Stomach (tissue), 19 donors: ENCODE measurements at places on chromosomes 1 and 21.

DNA sequence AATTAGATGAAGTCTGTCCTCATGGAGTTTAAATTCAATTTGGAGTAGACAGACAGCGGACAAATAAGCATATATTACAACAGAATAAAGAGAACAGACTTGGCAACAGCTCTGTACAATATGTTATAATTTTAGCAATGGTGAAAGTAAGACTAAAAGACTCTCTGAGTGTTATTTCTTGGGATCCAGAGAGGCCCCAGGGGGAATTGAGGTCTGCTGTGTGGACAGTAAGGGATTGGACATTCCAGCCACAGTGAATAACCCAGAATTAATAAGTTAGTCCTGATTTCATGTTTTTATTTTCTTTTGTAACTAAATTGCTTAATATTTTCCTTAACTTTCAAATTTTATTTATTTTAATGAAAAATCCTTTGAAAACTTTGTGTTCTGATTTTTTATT, 101.7 kb downstream of the PATJ start:
- DNase-seq, result no peak

- no peak for DNase-seq
Measured at GRCh38 chr1:173330149-173330951, 123.2 kb upstream of the TNFSF4 start.

DNA sequence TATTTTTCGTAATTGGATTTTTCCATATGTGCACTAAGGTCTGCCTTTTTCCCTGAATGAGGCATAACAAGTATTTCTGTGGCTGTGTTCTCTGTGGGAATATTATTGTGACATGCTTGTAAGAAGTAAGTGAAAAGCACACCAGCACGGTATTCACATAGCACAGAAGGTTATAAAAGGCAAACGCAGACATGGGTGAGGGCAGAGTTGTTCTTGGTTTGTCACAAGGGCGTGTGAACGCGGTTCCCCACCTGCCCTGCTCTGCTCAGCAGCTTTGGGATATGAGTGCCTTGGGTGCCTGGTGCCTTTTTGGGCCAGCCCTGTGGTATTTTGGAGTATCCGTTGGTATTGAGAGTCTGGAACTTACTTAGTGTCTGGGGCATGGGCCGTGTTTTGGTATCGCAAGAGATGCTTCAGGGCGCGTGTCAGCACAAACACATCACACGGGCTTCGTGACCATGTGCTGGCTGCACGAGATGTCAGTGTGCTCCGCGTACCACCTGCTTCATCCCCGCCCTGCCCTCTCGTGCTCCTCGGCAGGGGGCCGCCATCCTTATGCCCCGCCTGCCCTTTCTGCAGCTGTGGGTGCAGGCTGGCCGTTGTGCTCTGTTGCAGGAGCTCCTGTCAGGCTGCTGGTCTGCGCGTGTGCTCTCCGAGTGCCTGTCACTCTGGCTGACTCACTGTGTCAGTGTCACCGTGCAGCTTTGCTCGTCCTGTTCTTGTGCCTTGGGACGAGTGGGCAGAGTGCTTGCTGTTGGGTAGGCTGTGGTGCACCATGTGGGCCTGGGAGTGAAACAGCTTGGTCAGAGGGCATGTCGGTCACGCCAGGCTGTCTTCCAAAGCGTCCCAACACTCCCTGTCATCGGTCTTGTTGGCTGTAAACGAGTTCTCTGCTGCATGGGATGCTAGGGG, 15.0 kb downstream of the SKI start:
- DNase-seq, result no peak

- no peak for DNase-seq
Measured at GRCh38 chr1:4916610-4917009, 262.2 kb downstream of the AJAP1 start.

DNA sequence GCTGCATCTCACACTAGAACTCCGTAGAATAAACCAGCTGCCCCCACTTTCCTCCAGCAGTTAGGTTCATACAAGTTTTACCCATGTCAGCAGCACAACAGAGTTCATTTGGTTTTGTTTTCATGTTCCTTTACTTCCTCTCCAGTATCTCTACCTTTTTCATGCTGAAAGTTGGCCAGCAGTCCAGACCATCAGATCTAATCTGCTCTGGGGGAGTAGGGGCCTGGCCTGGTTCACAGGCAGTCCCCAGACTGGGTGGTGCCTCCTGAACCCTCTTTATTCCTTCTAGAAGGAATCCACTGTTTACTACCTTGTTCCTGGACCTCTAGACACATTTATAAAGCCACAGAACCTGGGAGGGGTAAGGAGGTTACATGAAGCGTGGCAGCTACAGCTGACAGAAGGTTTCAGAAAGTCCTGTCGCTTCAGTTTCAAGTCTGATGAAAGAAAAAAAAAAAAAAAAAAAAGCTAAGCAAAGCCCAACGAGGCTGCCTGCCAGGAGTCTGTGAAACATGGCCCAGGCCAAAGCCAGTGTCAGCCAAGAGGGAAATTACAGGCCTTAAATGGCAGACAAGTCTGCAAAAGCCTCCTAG, 184.6 kb upstream of the JUN start:
- peak; percentile 87 for DNase-seq

DNA sequence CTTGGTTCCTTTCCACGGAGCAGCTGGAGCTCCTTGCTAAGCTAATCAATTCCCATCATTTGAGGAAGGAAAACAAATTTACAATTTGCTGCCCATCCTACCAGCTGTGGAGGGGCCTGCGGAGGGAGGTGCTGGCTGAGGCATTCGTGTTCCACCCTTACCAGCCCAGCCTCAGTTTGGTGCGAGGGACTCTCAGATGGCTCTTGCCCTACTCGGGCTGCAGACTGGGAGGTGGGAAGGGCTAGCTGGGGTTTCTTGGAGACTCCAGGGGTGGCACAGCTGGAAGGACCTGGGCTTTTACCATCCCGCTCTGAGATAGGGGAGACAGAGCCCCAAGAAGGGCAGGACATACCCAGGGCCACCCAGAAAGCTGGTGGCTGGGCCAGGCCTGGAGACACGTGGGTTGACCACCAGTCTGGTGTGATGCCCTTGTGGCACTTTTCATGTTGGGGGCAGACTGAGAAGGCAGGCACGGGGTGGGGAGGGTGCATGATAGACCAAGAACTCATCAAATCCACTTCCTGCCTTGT, 17.7 kb downstream of the DISP3 start:
- no peak for DNase-seq

GRCh38 chr1:225770561-225771248, 6.9 kb upstream of the SRP9 start:
- no peak for DNase-seq

- no peak for DNase-seq
Measured at GRCh38 chr1:181010789-181011188, 11.9 kb downstream of the STX6 start.

DNA sequence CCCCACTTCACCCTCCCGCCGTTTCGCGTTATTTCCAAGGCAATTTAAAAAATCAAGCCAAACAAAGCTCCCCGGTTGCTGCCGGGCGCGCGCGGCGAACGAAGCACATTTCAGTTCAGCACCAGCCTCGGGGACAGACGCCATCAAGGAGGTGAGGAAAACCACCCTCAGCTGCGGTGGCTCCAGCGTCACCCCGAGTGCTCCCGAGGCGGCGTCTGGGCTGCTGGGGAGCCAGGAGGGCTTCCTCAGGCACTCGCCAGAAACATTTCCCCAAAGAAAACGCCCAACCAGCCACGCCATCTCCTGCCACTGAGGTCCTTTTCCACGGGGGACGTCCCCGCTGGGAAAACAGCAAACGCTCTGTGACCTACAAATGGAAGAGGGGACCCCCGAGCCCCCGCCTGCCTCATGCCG, 623 bp downstream of the GNG4 start:
- peak; percentile 56 for DNase-seq

DNA sequence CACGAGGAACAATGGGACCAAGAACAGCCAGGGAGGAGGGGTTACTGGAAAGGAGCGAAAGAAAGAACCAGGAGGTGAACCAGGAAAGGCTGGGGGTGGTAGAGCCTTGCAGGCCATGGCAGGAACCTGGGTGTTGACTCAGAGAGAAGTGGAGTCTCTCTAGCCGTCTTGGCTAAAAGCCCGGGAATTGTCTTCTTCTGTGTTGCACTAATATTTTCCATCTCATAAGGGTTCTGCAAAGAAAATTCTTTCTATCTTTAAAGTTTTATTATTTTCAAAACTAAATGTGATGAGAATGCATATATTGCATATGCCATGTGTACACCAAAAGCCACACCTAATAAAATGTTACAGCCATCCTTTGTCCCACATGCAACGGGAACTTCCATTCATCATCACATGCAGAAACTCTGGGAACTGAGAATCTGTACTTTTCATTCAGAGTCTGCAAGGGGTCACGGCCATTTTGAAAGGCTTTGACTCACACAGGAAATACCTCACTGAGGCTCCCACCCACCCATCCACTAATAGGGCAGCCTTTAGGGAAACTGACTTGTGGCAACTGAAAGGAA, 38.0 kb downstream of the ERG start:
- DNase-seq, result peak; percentile 42

- DNase-seq, result peak; percentile 61
Measured at GRCh38 chr1:8879922-8880676, 1.6 kb upstream of the ENO1 start.

DNA sequence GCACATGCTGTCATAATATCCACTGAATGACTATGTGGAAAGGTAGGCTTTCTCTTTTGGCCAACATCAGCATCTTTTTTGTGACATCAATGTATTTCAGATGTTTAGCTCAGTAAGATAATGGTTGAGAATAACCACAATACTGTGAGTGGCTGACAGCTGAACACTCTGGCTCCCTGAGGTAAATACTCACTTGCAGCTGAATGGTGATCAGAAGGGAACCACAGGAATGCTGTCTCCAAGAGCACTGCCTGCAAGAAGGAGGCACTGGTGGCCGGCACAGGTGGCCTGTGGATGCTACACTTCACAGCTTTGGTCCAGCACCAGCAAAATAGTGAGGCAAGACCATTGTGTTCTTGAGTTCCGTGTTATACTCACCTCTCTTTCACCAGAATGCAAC, 118.7 kb upstream of the PPM1J start:
- DNase-seq, result no peak

DNA sequence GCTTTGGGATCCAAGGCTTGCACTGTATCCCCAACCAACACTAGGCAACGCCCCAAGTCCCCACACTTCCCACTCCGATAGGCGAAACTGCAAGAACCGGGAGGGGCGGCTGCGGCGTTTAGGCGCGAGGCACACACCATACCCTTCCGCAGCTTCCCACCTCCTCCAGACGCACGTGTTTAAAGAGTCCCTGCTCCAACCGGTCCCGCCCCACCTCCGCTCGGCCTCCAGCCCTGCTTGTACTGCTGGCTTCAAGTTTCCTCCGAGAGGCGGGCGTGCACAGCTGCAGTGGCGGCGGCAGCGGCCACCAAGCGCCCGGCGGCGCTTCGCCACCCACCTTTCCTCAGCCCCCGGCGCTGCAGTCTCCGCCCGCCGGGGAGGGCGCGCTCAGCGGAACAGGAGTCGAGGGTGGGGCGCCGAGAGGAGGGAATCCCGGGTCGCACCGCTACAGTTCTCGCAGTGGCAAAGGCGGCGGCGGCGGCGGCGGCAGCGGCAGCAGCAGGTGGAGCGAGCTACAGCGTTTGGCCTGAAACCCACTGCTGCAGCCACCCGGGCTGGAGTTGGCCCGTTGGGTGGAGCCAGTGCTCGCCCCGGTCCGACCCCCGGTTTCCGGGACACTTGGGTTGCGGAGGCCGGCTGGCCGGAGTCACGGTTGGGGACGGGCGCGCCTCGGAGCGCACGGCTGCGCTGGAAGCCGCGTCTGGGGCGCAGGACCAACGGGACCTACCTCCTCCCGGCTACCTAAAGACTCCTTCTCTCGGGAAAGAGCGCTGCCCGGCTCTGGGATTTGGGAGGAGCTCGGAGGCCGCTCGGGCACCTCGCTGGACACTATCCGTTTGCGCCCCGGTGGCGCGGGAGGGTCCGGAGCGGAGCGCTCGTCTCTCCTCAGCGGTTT, at the start of gene CNIH3:
CNIH3 (plus strand) TSS at position 457 of the 895 bp plus-strand sequence. CDS start 858 bp downstream, outside the sequence.
- DNase-seq, result peak; percentile 84

DNA sequence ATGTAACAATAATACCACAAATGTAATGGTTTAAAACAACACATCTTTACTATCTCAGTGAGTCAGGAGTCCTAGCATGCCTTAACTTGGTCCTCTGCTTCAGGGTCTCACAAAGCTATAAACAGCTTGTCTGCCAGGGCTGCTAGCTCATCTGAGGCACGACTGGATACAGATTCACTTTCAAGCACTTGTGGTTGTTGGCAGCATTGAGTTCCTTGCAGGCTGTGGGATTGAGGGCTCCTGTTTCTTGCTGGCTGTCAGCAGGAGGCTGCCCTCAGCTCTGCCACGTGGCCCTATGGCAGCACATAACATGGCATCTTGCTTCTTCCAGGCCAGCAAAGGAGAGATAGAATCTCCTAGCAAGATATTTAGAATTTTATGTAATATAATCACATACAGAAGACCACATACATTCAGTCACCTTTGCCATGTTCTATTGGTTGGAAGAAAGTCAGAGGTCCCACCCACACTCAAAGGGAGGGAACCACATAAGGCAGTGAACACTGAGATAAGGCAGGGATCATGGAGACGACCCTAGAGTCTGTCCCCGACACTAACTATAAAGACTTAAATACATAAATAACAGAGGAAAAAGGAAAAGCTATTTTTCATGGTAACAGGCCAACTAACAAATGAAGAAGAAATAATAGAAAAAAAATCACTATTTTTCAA, 18.9 kb upstream of the IPP start:
- DNase-seq, result no peak

DNA sequence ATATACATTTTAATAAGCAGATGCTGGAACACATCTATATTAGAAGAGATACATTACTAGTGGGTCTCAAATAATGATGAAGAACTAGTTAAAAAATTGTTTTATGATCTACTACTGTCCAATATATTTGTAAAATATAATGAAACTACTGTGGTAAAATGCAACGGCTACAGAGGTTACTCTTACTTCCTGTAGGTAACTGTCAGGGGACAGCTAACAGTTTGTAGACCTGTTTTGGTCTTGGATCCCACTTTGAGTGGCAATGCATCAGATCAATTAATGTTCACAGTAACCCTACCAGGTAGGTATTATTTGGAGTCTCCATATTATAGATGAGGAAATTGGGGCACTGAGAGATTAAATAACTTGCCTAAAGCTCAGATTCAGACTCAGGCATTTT, 26.7 kb upstream of the MYSM1 start:
- DNase-seq, result no peak

DNA sequence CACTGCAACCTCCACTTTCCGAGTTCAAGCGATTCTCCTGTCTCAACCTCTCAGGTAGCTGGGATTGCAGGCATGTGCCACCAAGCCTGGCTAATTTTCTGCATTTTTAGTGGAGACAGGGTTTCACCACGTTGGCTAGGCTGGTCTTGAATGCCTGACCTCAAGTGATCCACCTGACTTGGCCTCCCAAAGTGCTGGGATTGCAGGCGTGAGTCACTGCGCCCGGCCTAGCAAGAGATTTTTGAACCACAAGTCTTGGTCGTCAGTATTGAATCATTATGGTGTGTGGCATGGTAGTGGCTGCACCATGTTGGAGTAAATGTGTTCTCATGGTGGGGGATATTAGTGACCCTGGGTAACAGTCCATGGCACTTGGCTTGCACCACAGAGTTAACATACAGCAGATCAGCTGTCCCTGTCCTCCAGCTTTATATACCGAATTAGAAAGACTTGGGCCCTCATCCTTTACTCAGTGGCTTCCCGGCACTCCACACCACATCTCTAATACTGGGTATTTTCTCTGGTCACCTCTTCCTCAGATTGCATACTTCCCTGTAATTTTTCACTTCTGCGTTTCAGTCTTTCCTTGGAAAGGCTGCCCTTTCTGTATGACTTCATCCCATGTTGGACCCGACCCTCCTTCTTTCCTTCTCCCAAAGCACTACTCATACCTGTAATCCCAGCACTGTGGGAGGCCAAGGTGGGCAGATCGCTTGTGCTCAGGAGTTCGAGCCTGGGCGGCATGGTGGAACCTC, 25.1 kb downstream of the AK4 start:
- DNase-seq, result no peak

- DNase-seq, result no peak
Measured at GRCh38 chr1:210669951-210670350, 341.2 kb downstream of the HHAT start.

- no peak for DNase-seq
Measured at GRCh38 chr1:98028800-98029199, 108.0 kb upstream of the DPYD start.
